ENCODE measurements at places on chromosomes 4 and X.
A peak's percentile ranks its signal among the peaks of the same experiment; 100 is the strongest.

GRCh38 chr4:183349673-183350072 lies 27.4 kb upstream of the CLDN24 start:
- no peak for DNase-seq

DNA sequence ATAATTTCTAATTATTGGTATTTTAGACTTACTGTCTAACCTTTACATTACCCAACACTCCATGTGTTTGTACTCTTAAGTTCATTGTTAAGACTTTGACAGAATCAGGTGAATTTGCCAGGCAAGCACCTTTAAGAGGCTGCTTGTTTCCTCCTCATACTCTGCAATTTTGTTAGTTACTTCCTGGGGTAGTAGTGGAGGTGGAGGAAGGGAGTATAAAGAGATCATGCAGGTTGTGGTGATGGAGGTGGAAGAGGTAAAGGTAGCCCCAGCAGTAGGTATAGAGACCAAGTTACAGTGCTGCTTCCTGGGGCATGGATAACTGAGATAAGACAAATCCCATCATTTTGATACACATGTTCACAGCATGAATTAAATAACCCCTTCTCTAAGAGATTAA lies 6.7 kb downstream of the WDR44 start:
- no peak for DNase-seq

DNA sequence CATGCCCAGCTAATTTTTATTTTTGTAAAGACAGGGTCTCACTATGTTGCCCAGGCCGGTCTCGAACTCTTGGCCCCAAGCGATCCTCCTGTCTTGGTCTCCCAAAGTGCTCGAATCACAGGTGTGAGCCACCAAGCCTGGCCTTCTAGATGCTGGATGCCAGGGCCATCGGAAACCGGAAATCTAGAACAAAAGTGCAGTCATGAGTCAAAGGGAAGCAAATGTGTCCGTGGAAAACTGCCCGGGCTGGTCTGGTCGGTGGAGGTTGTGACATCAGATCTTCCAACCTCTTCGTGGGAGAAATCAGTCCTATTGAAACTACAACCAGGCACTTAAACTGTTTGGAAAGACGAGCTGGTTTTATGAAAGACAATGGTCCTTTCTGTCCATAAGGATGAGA lies 92.3 kb upstream of the SHOX start:
- DNase-seq = no peak

- DNase-seq = peak; percentile 33
Observed at GRCh38 chr4:46844325-46844917, 64.6 kb downstream of the COX7B2 start.

DNA sequence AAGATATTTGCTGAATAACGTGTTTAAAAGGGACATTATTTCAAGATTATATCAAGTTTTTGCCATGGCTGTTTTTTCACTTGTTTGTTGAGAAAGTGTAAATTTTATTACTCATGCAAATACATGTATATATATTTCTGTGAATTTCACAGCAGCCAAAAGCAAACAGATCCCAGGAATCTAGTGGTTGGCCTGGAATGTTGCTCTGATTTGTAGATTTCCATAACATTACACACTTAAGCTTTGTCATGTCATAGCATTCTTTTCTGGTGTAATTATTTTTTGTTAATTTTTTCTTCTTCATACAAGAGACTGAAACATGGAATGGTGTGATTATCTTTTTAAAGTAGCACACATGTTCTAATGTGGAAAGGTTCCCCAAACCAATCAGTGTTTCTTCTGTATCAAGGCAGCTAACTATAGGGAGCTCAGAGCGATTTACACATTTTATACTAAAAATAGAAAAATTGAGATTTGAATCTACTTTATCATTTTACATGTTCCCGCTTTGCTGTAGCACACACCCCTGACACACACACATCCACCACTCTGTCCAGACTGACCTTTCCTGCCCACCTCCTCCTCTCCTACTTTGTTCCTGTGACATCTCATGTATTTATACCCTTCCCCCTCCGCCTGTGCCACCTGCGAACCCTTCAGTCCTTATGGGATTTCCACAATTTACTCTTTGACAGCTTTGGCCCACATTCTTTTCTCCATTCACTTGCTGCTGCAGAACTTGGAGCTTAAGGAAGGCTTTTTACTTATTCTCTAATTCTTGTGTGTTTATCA lies 20.3 kb downstream of the RUFY3 start:
- no peak for DNase-seq

DNA sequence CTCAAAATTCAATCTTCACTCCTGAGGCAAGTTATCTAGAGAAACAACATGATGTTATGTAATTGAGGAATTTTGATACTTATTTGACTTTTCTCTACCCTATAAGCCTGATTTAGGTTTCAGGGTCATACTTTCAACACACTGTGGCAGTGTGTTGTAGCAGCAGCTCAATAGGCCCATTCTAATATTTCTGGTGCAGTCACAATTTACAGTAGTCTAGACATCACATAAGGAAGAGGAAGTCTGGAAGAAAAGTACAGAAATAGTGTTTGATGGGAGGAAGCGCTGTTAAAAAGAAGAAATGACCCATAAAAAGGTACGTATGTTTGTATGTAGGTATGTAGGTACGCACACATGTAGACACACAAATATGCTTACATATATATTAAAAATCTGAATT lies 194.3 kb downstream of the ARHGAP24 start:
- DNase-seq = no peak

- no peak for DNase-seq
Observed at GRCh38 chr4:108458681-108459080, 161.7 kb upstream of the RPL34 start.

DNA sequence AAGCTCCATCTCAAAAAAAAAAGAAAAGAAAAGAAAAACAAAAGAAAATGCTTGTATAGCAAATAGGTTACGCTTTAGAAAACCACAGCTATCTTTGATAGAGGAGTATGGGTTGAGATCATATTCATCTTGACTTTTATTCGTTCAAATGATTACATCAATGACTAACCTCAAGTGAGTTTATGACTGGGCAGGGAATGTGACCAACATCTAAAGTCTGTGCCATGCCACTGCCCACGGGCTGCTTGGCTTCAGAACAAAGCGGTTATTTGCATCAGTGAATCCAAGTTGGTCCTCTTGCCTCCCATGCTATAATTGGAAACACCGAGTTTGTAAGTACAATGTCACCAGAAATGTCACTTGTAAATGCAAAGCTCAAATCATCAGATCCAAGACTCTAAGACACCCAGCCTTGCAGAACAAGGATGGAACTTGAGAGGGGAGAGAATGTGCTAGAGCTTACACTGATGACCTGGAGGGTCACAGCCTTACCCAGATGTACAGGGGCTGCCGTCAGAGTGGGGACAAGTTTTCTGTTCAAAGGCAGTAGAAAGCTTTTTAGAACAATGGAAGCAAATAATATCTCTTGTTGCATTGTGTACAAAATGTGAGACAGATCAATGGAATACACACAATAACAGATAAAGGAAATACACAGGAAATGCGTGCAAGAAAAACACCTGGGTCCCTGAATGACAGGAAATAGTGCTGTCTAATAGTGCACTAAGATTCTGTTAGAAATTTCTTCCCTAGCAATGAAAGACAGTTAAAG lies 8.4 kb upstream of the OPN1LW start:
- no peak for DNase-seq

GRCh38 chrX:30690330-30690729 lies 37.1 kb downstream of the GK start:
- DNase-seq = no peak

DNA sequence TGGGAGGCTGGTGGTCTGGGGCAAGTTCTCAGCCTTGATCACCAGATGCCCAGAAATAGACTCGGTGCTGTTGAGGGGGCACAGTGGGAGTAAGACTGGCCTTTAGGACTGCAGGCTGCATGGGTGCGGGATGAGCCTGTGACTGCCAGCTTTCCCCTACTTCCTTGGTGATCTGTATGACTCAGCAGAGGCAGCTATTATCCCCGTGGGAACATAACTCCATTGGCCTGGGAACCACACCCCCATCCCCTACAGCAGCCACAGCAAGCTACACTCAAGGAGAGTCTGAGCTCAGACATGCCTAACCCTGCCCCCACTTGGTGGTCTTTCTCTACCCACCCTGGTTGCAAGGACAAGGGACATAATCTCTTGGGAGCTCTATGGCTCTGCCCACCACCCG lies 20.6 kb downstream of the CLIC2 start:
- no peak for DNase-seq

- DNase-seq = no peak
Observed at GRCh38 chr4:57499786-57500185, 389.6 kb upstream of the IGFBP7 start.

GRCh38 chr4:142713282-142714030 lies 132.6 kb downstream of the INPP4B start:
- DNase-seq = no peak

DNA sequence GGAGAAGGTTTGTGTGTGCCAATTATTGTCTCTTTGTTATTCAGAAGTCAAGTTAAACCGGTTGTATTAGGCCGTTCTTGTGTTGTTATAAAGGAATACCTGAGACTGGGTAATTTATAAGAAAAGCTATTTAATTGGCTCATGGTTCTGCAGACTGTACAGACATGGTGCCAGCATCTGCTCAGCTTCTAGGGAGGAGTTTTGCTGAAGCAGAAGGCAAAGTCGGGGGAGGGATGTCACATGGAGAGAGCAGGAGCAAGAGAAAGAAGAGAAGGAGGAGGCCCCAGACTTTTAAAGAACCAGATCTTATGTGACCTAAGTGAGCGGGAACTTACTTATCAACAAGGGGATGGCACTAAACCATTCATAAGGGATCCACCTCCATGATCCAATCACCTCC lies 349.3 kb upstream of the PCDH18 start:
- DNase-seq = no peak

DNA sequence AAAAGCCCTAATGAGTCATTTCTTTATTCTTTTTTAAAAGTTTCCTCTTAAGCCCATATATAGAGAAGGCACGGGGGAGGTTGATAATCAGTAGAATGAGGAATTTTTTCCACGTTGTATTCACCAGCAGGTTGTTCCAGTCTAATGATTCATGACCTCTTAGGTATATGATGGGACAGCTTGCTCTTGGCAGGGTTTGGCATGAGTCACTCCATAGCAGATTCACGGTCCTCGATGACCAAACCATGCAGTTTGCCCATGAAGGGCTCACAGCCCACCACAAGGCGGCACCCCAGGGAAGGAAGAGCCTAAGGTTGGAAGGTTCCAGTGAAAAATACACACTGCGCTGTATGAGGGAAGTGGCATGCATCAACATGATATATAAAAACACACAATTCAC lies 623.8 kb upstream of the DIPK2B start:
- peak; percentile 43 for DNase-seq

DNA sequence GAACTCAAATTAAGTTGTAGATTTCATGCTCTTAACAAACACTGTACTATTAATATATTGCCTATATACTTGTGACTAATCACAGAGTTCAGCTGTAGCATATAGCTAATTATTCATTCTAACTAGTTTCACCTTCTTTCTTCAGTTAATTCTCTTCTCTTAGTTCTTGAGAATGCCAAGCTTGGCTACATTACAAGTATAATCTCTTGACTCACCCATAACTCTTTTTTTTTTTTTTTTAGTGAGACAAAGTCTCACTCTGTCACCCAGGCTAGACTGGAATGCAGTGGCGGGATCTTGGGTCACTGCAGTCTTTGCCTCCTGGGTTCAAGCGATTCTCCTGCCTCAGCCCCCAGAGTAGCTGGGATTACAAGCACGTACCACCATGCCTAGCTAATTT lies 5.4 kb downstream of the KLHL5 start:
- no peak for DNase-seq

DNA sequence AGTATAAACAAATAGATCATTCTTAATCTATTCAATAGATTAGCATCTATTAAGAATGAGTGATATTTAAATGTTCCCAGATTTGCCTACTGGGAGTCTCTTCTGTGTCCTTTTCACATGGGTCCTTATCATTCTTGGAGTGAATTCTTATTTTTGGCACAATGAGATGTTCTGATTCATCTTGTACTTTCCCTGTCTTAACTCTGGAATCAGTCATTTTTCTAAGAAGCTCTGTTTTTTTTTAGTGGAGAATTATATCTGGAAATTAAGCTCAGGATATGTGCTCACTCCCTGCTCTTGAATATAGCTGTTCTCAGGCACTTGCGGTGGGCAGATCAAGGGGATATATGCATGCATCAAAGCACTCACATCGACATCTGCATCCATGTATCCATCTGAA lies 625.3 kb upstream of the HS3ST1 start:
- DNase-seq = no peak

GRCh38 chrX:3295731-3296130 lies 50.7 kb downstream of the MXRA5 start:
- DNase-seq = no peak

DNA sequence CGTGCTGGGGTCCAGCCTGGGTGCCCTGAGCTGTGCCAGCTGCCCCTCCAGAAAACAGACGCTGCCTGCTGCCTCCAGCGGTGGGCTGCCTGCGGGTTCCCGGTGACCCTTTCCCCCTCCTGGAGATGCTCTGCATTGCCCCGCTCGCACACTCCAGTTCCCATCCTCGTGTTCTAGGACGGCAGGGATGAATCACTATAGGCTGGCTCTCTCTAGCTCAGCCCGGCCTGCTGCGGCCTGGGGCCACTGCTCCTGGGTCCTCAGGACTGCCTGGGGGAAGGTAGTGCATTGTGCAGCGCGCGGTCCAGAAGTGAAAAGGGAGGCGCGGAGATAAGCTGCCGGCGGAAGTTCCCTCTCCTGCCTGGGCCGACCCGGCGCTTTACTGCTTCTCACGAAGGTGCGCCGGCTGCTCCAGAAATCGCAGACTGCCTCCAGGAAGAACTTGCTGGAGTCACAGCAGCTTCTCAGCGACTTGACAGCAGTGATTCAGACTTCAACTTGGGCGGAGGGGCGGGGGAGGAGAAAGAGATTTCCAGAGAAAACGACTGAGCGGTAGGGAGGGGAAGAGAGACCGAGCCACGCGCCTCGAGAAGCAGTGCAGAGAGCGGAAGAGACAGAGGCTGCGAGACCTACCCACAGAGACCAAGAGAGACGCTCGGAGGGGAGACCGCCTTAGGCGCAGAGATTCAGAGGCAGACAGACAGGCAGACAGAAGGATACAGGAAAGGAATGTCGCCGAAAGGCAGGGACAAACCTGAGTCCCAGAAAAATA lies 6.7 kb upstream of the MSX1 start:
- no peak for DNase-seq

GRCh38 chr4:1604706-1605205 lies 79.4 kb downstream of the FAM53A start:
- peak; percentile 80 for DNase-seq

Data from CD4-positive, alpha-beta T cell treated with Interleukin-6 for 4 hours (primary cell).